ENCODE measurements at places on chromosomes 2 and 18.

- peak; percentile 51 for ATAC-seq
Observed at GRCh38 chr2:157036726-157037125, 220.8 kb upstream of the GALNT5 start.

- ATAC-seq: no peak
Observed at GRCh38 chr2:207291625-207292252, 126.0 kb upstream of the KLF7 start.

- no peak for ATAC-seq
Observed at GRCh38 chr18:9902832-9903231, 11.0 kb upstream of the VAPA start.

GRCh38 chr2:237182422-237183123 is 96.9 kb downstream of the COPS8 start:
- ATAC-seq: no peak

DNA sequence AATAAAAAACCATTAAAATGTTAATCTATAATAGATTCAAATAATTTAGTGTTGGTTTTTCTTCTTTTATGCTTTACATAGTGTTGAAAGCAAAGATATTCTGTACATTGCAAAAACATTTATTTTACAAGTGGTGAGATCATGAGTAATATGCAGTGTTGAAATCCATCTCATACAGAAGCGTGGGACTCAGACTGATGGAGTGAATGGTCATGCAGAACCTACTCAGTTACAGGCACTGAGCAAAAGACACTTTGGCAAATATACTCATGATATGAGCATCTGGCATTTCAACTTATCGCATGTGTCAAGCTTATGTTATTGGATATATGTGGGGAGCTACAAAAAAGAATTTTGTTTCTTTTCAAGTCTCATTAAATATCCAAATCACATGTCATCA is 620.2 kb upstream of the NETO1 start:
- no peak for ATAC-seq

- no peak for ATAC-seq
Observed at GRCh38 chr18:24567199-24567598, 106.8 kb downstream of the HRH4 start.

GRCh38 chr2:86314125-86314524 is 23.3 kb downstream of the REEP1 start:
- ATAC-seq: no peak

DNA sequence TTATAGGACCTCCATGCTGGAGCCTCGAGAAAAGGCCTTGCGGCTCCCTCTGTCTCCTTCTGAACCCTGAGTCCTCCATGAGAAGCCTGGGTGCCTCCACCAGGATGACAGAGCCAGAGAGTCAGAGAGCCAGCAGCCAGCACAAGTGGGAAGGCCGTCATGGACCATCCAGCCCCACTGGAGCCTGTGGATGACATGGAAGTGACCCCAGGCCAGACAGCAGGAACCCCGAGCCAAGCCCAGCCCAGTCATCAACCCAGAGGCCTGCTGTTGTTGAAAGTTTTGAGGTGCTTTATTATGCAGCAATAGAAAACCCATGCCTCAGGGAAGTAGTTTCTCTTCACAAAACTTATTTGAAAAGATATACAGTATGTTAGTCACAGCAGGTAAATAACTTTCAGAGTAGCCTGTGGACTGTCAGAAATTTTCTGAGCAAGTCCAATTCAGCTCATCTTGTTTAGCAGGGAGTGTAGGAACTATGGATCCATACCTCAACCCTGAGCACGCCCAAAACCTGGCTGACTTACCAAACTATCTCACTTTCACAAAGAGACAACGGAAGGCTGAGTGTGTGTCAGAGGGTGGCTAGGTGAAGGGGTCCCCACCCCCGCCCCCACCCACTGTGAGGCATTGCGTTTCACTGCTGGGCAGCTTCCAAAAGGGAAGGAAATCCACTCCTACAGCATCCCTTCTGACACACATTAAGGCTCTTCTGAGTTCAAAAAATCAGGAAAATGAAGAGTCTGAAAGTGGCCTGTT is 79.9 kb upstream of the NDUFV2 start:
- ATAC-seq: no peak

- no peak for ATAC-seq
Observed at GRCh38 chr18:36432880-36433555, 135.5 kb downstream of the FHOD3 start.

GRCh38 chr2:240383871-240384700 is 51.4 kb upstream of the GPC1 start:
- no peak for ATAC-seq

DNA sequence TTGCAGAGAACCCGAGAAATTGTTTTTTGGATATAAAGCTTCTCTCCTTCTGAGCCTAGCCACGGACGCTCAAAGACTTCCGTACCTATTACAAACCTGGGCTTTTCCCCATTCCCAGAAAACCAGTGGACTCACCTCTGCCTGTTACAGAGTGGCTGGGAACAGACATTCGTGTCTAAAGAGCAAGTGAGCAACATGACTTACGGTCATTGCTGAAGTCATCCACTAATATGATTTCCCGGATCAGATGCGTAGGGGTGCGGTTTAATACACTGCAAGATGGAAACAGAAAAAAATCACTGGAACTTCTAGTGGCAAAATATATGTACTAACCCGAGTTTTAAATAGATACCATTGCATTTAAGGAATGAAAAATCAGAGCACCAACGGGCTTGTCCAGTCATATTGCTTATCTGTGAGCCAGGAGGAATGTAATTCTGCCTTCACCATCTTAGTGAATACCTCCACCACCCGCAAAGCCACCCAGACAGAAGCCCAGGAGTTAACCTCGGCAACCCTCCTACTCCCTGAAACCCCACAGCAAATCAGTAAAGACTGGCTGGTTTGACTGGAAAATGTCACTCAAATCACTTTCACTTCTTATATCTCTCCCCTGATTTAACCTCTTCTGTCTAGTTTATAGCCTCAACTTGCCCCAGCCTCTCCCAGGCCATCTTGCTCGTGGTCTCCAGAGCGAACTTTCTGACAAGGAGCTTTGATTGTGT is 151.1 kb upstream of the CAPN13 start:
- ATAC-seq: no peak

DNA sequence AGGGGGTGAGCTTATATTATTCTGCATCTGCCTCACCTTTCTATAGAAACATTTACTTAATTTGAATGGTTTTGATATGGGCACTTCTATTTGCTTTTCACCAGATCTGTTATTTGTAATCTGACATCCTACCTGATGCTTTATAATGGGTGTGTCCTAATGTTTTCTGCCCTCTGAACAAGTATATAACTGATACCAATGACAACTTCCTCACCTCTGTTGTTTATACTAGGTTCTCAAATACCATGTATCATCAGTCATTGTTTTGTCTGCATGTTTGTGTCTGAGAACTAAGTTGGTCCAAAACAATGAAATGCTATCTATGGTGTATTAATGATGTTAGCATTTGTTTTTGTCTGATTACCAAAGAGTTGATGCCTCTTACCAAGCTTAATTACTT is 45.8 kb downstream of the ITGA6 start:
- no peak for ATAC-seq

DNA sequence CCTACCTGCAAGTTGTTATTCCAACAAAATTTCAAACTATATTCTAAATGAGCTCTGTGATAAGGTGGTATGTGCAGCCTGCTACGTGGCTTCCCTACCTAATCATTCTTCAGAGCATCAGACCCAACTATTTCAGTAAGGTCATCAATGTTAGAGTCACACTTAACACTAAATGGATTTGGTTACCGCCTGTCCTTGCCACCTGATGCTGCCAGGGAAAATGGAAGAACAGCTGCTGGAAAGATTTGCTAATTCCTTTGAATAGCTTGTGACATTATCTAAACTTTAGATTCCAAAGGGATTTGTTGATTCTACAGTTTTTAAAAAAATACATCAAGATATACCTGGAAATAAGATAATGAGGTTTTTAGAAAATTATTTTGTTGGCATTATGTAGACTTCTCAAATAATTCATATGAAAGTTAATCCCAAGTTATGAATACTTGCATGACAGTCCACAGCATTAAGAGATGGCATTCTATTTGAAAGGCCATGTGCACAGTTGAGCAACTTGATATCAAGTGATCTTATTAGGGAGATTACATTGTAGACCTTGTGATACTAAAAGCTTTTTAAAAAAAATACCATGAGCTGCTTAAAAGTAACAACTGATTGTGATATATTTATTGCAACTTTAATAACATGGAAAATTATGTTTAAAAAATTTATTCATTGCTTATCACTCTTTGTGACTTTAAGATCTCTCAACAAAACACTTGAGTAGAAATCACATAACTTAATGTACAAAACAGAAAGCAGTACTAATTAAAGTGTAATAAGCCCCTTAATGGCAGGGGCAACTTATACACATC is 98.3 kb upstream of the UGP2 start:
- peak; percentile 63 for ATAC-seq

- ATAC-seq: peak; percentile 81
Observed at GRCh38 chr2:195561116-195561921, 95.7 kb upstream of the SLC39A10 start.

- ATAC-seq: no peak
Observed at GRCh38 chr2:232563580-232563979, 13.1 kb downstream of the EIF4E2 start.

- ATAC-seq: no peak
Observed at GRCh38 chr18:63192126-63192884, 127.3 kb downstream of the BCL2 start.

DNA sequence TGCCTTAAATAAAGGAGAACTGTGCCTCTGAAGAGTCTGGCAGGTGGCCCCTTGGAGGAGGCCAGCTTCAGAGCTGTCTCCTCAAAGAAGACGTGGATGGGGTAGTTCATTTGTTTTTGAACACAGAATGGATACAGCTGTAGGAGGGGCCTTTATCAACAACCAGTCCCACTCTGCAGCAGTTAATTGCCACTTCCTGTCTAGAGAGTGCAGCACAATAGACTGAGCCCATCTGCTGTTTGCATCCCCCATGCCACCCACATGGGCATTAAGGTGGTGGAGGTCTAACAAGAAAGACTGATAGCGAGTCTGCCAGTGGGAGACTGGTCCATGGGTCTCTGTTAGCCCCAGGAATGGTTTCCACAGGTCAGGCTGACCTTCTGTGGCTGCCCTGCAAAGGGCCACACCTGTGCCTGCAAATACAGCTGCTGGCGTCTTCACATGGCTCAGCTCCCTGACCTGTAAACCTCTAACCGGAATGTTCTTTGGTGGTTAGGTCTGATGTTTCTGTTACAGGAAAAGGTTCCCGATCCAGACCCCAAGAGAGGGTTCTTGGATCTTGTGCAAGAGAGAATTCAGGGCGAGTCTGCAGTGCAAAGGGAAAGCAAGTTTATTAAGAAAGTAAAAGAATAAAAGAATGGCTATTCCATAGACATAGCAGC is 153.3 kb upstream of the ITGA6 start:
- no peak for ATAC-seq

- ATAC-seq: no peak
Observed at GRCh38 chr2:27263287-27264252, 723 bp upstream of the SLC30A3 start.

- peak; percentile 24 for ATAC-seq
Observed at GRCh38 chr2:8594731-8595427, 87.0 kb upstream of the ID2 start.

DNA sequence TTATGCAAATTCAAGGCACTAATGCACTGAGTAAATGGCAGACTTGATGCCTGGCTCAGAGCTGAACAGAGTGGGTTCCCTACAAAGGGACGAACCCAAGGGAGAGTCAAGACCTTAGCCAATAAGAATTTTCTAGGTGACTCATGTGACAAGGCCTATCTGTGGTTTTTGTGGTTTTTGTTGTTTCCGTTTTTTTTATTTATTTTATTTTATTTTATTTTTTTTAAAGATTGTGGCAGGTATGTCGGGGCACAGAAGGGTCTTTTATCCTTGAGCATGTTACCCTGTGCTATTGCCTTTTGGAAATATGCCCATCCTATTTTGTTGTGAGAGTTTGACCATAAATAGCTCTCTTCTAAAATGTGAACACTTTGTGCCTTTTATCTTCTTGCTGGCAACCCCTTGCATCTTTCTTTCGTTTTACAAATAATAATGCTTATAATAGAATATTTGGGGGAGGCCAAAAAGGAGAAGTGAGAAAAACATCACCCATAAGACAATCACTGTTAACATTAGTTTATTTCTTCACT is 113.4 kb upstream of the AQP4 start:
- no peak for ATAC-seq

GRCh38 chr18:3440341-3440740 is 9.6 kb upstream of the TGIF1 start:
- no peak for ATAC-seq

GRCh38 chr2:128237081-128237534 is 81.6 kb downstream of the HS6ST1 start:
- ATAC-seq: peak; percentile 3

- ATAC-seq: no peak
Observed at GRCh38 chr2:73004889-73005596, 66.5 kb downstream of the SFXN5 start.

DNA sequence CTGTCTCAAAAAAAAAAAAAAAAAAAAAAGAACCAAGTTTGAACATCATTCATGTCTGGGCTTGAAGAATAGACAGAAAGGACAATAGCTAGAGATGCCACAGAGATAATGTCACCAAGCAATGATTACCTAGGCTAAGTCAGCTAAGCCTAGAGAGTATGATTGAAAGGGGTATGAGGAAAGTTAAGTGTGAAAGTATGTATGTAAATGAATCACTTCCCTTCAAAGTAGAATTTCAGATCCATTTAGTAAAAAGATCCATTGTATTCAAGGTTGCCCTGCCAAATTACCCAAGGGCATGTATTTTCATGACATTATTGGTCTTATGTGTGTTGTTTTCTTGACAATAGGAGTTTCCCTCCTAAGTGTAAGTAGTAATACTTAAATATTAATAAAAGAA is 34.1 kb upstream of the SLC39A10 start:
- no peak for ATAC-seq

- ATAC-seq: no peak
Observed at GRCh38 chr18:43720041-43720440, 442.8 kb upstream of the SYT4 start.

DNA sequence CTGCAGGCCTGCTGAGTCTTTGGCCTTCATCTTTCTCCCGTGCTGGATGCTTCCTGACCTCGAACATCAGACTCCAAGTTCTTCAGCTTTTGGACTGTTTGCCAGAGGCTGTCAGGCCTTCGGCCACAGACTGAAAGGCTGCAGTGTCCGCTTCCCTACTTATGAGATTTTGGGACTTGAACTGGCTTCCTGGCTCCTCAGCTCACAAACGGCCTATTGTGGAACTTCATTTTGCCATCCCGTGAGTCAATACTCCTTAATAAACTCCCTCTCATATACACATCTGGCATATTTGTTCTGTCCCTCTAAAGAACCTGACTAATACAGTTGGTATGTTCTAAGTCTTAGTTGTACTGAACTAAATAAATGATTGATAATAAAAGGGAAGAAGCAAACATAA is 702.8 kb upstream of the LINC00305 start:
- ATAC-seq: no peak

DNA sequence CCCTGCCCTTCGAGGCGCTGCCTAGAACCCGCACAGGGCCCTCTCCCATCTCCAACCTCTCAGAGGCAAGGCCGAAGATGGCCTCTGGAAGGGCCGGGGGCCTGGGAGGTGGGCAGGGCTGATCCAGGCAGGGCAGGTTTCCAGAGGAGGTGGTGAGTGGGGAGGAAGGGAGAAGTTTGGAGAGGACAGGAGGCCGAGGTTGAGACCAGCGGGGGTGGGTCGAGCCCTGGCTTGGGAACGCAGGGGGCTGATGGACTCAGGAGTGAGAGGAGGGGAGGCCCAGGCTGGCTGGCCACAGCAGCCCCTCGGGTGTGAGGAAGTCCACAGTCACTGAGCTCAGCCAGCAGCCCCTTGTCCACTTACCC is 10.5 kb downstream of the CAPN10 start:
- ATAC-seq: no peak

GRCh38 chr2:196088203-196088602 is 19.6 kb upstream of the DNAH7 start:
- ATAC-seq: no peak

GRCh38 chr2:203040966-203041521 is 26.4 kb downstream of the NBEAL1 start:
- ATAC-seq: no peak
